Karpas-422 (cell line): ENCODE measurements at places on chromosomes 11 and 22.

DNA sequence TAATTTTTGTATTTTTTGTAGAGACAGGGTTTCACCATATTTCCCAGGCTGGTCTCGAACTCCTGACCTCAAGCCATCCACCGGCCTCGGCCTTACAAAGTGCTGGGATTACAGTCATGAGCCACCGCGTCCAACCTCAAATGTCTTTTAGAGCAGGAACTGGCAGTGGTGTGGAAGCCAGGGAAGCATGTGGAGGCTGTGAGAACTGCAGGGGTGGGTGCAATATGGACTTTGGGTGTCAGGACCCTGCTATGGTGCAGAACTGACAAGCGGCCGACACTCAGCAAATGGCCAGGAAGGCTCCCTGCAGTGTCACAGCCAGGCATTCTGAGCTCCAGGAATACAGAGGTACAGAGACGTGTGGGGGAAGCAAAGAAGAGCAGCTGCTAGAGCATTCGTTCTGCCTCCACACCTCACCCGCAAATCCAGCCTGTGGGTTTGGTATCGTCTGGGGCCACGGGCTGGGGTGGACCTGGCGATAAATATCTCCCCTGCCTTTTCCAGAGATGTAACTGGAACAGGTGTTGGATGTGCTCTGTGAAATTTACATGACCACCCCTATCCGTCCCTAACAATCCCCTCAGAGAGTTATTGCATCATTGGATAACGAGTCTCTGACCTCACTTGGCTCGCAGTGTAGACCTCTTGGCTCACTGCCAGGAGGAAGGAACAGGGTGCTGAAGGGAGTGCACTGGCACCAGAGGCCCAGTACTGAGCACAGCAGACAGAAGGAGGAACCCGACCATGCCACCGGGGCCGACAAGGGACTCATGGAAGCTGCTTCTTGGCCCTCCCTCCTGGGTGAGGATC lies 624.7 kb upstream of the B3GAT1 start:
- DNase-seq = no peak

GRCh38 chr11:105948918-105949590 lies 73.0 kb downstream of the MSANTD4 start:
- DNase-seq = no peak

DNA sequence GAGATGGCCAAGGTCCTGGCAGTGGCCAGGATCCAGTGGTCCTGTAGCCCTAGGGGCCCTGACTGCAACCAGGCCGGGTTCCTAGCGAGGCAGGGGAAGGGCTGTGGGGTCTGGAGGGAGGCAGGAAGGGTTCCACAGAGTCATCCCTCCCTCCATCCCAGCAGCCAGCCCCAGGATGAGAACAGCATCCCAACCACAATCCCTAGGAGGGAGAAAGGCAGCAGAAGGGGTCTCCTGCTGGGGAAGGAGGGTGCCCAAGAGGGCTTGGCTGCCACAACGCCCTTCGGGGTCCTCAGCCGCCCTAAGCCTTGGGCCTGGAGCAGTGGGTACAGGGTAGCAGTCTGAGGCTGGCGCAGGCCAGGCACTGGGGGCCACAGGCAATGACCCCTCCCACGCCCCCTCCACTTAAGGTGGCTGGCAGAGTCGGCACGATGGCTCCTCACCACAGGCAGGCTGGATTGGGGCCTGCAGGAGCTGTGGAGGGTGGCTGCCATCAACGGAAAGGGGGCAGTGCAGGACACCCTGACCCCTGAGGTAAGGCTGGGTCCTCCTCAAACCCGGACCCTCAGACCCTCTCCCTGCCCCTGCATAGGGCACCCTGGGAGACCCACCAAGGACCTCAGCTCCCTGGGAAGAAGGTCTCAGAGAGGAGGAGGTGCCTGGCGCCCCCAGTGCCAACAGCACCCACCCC lies 7.2 kb downstream of the SLC22A12 start:
- no peak for DNase-seq

GRCh38 chr11:86234831-86235461 lies 9.6 kb upstream of the EED start:
- no peak for DNase-seq

- DNase-seq = no peak
Measured at GRCh38 chr11:33476945-33477606, 219.9 kb downstream of the HIPK3 start.

- DNase-seq = peak; percentile 62
Measured at GRCh38 chr22:37269936-37270678, 12.2 kb upstream of the CYTH4 start.

- DNase-seq = peak; percentile 77
Measured at GRCh38 chr11:87456499-87456898, 418.8 kb downstream of the TMEM135 start.

GRCh38 chr11:77821349-77821851 lies 456 bp downstream of the AAMDC start:
- DNase-seq = no peak

GRCh38 chr22:35039625-35040024 lies 26.3 kb upstream of the ISX start:
- DNase-seq = no peak

DNA sequence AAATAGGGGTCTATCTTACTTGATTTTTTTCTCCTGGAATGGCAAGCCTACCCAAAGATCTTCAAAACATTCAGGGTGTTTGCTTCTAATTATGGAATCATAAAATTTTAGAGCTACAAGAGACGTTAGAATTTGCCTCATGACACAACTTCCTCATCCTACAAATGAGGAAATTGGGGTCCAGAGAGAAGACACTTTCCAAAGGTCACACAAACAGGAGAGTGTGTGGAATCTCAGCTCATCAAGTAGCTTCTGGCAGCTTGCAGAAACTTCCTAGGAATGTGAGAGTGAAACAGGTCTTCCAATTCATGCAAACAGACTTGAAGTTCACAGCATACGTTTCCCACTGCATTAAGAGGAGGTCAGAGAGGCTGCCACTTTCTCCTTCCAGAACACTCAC lies 976.0 kb downstream of the OPCML start:
- no peak for DNase-seq

DNA sequence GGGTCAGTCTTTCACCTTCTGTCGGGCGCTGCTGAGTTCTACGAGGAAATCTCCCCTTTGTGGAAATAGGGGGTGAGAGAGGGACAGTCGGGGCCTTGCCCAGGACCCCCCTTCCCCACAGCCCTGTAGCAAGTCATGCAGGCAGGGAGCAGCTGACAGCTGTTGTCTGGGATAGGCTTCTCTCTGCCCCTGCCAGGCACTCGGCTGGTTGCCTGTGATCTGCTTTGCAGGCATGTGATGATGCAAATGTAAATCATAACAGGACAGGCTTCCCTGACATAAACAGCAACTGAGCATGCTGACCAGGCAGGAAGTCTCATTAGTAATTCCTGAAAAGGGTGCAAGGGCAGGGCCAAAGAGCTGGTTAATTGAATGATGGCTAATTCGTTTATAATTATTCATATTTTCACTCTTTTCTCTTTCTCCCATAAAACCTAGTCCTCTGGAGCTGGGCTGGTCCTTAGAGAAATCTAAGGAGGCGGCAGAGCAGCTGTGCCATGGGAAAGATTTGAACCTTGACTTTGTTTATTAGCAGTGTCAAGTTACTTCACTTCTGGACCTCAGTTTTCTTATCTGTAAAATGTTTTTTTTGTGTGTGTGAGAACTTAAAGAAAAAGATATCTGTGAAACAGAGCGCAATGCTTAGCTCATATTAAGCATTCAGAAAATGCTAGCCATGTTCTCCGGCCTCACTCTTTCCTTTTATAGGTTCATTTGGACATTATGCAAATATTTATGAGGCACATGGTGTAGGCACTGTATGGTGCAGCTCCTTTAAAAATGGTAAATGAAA lies 129.7 kb downstream of the LDLRAD3 start:
- DNase-seq = no peak

DNA sequence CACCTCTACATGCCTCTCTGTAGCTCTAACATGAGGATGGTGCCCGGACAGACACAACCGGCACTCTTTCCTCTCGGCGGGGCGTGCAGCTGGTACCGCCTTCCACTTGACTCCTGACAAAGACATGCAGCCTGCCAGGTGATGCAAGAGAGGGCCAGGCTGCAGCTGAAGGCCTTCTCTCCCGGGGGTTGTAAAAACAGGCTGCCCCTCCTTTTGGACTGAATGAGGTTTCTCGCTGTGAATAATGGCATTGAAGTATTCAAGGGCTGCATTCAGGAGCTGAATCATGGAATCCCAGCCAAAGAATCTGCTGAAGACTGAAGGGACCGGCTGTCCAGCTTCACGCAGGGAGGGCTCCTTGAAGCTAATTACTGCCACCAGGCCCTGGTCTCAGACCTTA lies 110.9 kb downstream of the GALNT18 start:
- DNase-seq = no peak

GRCh38 chr22:23816156-23816976 lies 22.4 kb downstream of the DERL3 start:
- DNase-seq = no peak

DNA sequence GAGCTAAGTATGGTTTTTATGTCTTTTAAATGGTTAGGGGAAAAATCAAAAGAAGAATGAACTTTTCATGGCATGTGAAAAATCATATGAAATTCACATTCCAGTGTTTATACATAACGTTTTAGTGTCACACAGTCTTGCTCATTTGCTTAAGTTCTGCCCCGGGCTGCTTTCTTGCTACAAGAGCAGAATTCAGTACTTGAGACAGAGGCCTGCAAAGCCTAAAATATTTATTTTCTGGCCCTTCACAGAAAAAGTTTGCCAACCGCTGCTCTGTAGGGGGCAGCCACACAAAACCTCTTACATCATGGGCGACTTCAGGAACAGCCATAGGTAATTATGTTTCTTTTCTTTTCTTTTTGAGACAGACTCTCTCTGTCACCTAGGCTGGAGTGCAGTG lies 1.0 kb upstream of the ATG2A start:
- DNase-seq = peak; percentile 75

- no peak for DNase-seq
Measured at GRCh38 chr22:36411589-36412258, 24.0 kb upstream of the MYH9 start.

DNA sequence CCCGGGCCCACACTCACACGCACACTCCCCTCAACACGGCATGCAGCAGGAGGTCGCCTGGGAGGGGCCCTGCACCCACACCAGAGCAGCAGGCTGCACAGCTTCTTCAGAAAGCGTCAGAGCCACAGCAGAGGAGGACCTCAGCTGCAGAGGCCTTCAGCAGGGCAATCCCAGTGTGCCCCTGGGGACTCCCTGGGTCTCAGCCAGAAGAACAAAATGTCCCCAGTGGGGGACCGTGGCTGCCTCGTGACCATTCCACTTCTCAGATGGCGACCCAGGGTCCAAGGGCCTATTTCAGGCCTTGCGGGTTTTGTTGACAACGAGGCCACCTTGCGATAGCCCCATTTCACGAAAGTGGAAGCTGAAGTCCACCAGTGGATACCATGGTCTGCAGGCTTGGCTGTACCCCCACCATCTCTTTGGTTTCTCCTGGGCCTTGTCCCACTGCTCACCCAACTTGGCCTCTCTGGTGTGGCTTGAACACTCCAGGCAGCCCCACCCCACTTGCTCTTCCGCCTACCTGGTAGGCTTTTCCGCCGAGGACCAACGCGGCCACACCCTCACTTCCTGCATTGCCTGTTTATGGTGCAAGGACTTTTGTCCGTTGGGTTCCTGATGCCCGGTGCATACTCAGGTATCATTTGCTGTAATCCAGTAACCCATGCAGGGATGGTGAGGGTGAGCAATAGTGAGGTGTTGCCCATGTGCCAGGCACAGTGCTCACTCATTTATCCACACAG lies 38.1 kb downstream of the MB start:
- DNase-seq = no peak

GRCh38 chr11:71563406-71563805 lies 2.0 kb upstream of the KRTAP5-10 start:
- DNase-seq = peak; percentile 72

DNA sequence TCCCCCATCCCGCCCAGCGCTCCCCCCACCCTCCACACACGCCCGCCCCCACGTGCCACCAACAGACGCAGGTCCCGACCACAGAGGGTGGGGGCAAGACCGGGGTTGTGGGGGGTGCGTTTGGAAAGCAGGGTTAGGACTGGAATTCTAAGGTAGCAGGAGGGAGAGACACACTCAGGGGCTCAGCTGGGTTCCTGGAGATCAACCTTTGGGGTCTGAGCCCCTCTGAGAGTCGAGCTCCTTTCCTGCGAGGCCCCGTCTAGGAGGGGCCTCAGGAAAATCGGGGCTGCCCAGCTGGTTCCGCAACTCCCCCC lies 429 bp downstream of the PGGHG start:
- DNase-seq = no peak

DNA sequence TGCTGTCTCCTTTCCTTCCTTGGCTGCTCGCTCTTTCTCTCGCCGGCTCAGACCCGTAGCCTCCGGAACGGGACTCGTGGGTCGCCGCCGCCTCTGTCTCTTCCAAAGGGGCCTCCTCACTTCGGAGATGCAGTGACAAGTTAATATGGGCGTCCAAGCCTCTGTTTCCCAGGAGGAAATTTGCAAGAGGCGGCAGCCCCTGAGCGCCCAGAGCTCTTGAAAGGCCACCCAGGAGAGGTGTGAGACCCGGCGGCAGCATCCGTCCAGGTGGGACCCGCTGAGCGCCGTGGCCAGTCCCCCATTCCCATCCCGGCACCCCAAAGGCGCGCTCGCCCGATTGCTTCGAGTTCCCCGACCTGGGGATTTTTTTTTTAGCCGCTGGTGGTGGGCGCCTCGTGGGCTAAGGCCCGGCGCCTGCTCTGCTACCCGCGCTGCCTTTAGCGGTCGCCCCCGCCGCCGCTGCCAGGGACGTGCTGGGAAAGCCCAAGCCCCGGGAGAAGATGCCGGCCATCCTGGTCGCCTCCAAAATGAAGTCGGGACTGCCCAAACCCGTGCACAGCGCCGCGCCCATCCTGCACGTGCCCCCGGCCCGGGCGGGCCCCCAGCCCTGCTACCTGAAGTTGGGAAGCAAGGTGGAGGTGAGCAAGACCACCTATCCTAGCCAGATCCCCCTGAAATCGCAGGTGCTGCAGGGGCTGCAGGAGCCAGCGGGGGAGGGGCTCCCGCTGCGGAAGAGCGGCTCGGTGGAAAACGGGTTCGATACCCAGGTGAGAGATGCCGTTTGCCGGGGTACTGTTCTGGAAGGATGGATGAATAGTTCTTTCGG lies 772 bp downstream of the NAV2 start:
- DNase-seq = no peak

GRCh38 chr11:78708388-78708787 lies 133.7 kb upstream of the NARS2 start:
- DNase-seq = no peak

GRCh38 chr11:10498022-10498400 lies 42.9 kb downstream of the AMPD3 start:
- no peak for DNase-seq

GRCh38 chr11:109998921-109999320 lies 94.3 kb upstream of the ZC3H12C start:
- DNase-seq = no peak

DNA sequence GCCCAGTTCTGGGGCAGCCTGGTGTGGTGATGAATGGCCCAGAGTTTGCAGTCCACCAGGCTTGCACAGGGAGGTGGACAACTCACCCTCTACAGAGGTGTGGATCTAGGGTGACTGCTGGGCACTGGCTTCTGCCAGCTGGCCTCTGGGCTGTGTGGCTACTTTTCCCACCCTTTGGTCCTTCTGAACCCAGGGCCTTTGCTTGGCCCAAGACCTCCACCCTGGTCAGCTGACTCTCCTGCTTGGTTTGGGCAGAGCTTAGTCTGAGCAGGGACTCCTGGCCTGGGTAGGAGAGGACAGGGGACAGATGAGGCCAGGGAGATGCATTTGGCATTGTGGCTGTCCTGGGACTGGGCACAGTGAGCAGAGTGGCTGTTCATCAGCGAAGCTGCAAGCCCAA lies 83.0 kb upstream of the SHANK2 start:
- DNase-seq = no peak
